Kidney glomerular epithelial cell (primary cell): ENCODE measurements at places on chromosomes 11 and 22.
A peak's percentile ranks its signal among the peaks of the same experiment; 100 is the strongest.

GRCh38 chr11:34250732-34251588, 106.8 kb downstream of the ABTB2 start:
- peak; percentile 28 for DNase-seq

- DNase-seq: no peak
Observed at GRCh38 chr11:79392161-79392560, 48.7 kb downstream of the TENM4 start.

DNA sequence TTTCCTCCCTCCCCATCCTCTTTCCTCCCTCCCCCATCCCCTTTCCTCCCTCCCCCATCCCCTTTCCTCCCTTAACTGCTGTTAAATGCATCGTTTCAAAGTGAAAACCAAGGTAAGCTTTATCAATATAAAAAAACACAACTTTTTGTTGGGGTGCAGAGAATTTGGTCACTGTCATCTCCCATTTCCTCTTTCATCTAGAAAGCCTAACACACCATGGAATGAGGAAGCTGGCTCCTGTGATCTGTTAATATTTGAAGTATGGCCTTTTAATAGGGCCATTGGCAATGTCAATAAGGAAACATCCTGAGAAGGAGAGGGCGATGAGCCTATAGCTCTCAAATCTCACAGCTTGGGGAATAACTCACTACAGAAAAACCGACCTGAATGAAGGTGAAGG, 7.0 kb downstream of the EXPH5 start:
- DNase-seq: no peak

DNA sequence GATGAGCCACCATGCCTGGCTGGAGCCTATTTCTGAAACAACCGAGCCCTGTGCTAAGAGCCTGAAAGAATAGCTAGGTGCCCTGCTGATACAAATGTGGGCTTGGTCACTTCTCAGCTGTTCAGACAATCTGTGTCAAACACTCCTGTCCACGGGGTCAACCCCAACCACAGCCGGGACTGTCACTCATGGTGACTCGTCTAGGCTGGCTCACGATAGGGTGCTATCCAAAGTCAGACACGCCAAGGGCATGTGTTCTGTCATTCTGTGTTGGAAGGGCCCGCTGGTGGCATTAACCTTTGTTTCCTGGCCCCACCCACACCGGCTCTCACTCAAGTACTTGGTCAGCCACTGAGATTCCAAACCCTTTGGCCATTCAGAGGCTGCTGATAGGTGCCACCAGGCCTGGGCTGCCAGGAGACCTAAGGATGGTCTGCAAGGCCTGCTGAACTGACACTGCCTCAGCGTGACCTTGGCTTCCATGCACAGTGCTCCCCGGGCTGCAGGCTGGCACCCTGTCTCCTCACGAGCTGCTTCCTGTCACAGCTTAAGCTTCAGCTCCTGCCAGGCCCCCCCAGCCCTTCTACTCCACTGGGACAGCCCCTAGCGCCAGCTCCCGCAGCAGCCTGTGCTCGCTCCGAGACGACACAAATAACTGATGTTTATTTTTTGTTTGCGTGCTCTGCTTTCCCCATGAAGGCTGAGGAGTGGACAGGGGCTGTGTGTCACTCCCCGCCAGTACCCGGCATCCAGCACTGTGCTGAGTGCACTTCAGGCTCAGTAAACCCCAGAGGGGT, 14.2 kb upstream of the CDC42BPG start:
- no peak for DNase-seq

DNA sequence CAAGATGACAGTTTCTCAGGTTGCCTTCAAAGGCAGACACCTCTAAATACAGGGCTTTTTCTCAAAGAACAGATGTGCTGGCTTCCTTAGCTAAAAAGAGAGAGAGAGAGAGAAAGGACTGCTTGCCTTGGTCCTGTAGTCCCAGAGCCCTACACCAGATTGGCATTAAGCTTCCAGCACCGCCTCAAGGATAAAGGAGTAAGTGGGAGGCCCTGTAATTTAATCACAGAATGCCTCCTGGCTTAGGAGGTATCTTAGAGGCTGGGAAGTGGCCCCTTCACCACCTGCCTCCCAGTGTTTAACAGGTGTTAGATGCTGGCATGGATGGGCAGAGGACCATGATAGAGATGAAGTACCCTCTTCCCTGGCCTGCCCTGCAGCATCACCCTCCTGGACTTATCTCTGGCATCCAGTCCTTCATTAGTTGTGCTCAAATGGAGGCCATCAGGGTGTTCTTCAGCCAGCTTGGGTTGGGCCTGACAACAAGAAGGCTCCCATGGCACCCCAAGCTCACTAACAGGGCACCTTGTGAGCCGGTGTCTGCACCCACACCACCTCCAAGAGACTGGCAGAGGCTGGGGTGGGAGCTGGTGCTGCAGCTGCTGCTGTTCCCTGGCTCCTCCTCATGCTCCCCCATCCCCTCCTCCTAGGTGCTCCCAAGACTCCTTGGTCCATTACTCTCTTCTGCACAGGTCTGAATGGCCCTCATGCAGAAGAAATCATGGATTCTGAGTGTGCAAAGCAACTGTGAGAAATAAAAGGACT, 32.5 kb downstream of the ABCC8 start:
- no peak for DNase-seq

GRCh38 chr22:30733181-30733631, 38.5 kb downstream of the OSBP2 start:
- DNase-seq: no peak

DNA sequence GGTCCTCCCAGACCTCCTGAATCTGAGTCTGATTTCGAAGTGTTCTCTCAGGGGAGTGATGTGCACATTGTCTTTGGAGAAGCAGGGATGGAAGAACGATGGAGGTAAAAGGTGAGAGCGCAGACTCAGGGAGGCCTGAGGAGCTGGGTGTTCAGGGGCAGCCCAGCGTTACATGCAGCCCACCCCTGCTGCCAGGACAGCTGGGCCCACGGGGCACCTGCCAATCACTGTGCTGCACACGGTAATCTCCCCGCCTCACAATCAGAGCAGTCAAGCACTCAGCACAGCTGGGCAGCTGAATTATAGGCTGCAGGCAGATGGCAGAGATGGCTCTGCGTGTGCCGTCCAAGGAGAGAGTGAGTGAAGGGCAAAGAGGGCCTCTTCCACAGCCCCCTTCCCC, 17.9 kb upstream of the HTR3A start:
- DNase-seq: no peak

DNA sequence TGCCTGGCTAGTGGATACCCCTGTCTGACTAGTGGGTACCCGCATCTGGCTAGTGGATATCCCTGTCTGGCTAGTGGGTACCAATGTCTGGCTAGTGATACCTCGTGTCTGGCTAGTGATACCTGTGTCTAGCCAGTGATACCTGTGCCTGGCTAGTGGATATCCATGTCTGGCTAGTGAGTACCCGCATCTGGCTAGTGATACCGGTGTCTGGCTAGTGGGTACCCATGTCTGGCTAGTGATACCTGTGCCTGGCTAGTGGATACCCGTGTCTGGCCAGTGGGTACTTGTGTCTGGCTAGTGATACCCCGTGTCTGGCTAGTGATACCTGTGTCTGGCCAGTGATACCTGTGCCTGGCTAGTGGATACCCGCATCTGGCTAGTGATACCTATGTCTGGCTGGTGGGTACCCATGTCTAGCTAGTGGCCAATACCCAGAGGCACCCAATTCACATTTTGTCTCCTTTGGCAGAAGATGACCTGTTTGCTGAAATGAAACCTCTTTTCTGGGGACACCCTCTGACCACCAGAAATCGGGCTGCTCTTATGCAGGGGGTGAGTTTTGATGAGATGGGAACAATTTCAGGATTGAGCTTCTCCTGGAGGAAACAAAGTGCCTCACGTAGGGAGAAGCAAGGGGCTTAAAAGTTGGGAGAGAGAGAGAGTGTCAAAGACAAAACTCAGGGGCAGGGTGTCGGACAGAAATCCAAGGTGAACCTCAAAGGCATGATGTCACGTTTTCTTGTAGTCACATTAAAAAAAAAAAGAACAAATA, 63.4 kb downstream of the SMIM38 start:
- DNase-seq: no peak

GRCh38 chr11:57219021-57219627, 17.9 kb downstream of the APLNR start:
- DNase-seq: no peak

GRCh38 chr11:78346799-78347198, 70.8 kb downstream of the GAB2 start:
- DNase-seq: no peak

GRCh38 chr11:75797116-75797515, 17.9 kb upstream of the UVRAG start:
- DNase-seq: no peak

DNA sequence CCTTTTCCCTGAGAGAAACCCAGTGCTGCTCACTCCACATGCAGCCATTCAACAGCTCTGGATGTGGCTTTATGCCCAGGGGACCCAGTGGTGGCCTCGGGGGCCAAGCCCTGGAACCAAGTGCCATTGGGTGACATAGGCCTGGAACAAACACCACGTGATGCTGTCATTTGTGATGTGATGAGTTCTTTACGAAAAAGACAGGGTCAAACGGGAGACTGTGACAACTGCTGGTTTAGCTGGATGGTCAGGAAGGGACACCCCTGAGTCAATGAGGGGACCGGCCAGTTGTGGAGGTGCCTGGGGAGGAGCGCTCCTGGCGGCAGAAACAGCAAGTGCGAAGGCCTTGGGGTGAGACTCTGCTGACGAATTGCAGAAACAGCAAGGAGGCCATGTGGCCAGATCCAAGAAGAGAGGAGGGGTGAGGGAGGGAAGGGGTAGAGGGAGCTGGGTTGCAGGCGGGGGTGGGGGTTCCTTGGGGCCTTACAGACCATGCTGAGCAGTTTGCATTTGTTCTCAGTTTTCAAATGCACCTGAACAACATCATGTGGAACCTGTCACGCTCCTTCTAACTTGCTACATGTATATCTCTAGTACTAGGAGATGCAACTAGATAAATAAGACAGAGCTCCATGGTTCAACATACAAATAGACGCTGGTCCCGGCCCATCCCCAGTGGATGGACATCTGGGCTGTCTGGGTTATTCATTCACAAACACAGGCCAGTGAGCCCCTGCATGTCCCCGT, 56.1 kb downstream of the IGLL5 start:
- no peak for DNase-seq

GRCh38 chr11:14764579-14765527, 121.2 kb downstream of the PDE3B start:
- DNase-seq: no peak

GRCh38 chr22:43396321-43396933, 15.4 kb upstream of the MPPED1 start:
- no peak for DNase-seq

DNA sequence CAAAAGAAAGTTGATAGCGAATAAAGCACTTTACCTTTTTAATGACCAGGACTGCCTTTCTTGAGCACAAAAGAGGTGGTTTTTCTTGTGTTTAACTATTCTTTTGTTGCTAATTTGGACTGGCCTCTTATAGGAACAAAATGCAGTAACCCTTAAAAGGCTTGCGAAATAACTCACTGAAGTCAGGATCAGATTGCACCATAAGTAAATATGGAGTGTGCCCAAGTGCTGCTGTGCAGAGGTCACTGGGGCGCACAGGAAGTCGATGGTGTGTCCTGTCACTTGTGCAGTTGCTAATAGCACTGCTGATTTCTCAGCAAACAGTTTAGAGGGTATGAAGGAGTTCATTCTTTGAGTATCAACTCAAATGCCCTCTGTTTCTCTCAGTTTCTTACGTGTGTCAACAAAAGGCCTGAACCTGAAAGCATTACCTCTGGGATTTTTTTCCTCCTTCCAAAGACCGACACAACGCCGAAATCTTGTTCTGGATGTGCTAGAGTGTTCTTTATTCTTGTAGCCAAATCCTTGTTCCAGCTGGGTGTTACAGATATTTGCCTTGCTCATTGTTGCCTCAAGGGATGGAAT, 71.3 kb downstream of the ATXN10 start:
- DNase-seq: no peak

GRCh38 chr11:60924110-60924905, at the start of gene TMEM132A:
TMEM132A (plus strand) TSS chr11:60924460; CDS start chr11:60924634, 174 bp downstream.
- peak; percentile 66 for DNase-seq

- no peak for DNase-seq
Observed at GRCh38 chr11:118306556-118306955, 2.0 kb downstream of the CD3E start.

DNA sequence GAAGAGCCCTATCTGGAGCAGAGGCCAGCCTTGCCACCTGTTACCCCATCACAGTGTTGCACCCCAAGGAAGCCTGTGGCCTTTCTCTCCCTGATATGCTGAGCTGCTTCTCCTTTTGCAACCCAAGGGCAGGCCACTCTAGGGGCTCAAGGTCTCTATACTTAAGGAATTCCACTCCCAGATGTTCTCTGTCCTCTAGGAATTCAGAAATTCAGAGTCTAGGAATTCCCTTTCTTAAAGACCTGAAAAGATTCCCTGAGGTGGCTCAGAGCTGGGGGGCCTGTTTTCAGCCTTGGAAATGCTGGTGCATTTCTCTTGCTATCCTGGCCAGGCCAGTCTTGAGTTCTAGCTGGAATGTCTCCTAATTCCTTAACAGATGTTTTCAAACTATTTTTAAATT, 68.0 kb upstream of the OLFML1 start:
- no peak for DNase-seq

- no peak for DNase-seq
Observed at GRCh38 chr11:69308936-69309615, 15.1 kb downstream of the MYEOV start.

GRCh38 chr22:23767673-23768548, at the start of gene CHCHD10:
CHCHD10 (minus strand) TSS chr22:23767972; CDS start chr22:23767874, 98 bp downstream.
- no peak for DNase-seq

- no peak for DNase-seq
Observed at GRCh38 chr11:64887234-64887756, 8.9 kb upstream of the EHD1 start.

DNA sequence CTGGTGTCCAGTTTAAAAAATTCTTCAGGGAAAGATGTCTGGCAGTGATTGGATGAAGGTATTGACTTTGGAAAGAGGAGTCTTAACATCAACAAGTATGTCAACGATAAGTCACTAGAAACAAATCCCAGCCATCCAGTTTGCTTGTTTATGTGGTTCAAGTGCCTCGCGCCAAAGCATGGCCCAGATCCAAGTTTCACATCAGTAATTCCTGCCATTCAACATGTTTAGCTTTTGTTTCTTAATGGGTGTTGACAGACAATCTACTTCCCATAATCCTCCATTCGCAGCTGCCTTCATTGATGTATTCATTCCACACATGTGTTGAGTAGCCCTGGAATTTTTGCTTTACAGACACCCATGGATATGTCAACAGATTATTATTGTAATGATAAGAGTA, 77.8 kb downstream of the UBASH3B start:
- DNase-seq: peak; percentile 79

DNA sequence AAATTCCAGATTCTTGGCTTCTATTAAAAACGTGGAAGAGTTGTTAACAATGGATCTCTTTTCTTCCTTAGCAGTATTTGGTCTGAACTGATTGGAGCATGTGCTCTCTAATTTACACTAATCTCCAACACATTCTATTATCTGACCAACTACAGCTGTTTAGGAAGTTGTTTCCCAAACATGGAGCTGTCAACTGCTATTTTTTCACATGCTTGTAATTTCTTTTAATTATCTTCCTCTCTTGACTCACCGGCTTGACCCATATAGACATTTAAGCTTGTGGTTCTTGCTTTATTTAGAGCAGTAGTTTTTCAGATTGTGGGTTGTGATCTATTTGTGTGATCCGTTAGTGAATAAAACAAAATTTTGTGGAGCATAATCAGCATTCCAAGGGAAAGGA, 40.8 kb downstream of the CTNND1 start:
- DNase-seq: no peak

GRCh38 chr11:120563703-120564572, 52.4 kb downstream of the GRIK4 start:
- no peak for DNase-seq
